ENCODE measurements at places on chromosomes 3 and 15.

- DNase-seq: no peak
These were observed 9.5 kb downstream of the SLCO3A1 start for GRCh38 chr15:91862891-91863504.

- no peak for DNase-seq
These were observed 112.3 kb downstream of the WDR76 start for GRCh38 chr15:43939070-43939469.

DNA sequence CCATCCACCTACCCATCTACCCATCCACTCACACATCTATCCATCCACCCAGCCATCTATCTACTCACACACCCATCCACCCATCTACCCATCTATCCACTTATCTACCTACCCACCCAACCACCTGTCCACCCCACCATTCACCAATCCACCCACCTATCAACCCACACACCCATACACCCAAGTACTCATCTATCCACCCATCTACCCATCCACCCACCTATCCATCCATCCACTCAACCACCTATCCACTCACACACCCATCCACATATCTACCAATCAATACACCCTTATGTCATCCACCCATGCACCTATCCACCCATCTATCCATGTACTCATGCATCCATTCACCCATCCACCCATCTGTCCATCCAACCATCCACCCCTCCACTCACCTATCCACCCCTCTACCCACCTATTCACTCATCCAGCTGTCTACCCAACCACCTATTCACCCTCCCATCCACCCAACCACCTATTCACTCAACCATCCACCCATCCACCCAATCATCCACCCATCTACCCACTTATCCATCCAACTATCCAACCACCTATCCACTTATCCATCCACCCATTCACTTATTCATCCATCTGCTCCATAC lies 109.8 kb downstream of the CHSY1 start:
- no peak for DNase-seq

DNA sequence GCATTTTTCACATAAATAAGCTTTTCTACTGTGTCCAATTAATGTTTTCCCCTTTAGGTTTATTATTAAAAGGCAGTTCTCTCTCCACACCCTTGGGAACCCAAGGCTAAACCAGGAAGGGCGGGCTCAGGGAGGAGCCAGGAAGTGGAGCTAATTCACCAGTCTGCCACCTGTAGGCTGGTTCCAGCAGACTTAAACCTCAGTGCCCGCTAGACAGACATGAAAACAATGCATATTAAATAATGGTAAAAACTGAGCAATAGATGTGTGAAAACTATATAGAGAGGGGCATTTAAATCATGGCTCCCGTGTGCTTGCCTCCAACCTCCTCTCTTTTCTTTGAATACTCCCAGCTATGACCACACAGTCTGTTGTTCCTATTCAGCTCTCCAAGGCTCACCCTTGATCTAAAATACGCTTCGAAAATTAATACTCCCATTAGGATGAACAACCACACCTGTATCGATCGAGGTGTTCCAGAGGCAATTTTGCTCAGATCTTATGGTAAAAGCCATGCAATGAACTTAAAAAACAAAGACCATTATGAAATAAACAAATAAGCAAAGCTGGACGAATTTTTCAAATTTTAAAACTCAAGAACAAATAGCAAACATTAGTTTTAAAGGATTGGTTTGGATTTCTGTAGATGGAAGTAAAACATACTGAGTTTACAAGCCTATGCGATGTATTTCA lies 253.3 kb downstream of the TJP1 start:
- no peak for DNase-seq

DNA sequence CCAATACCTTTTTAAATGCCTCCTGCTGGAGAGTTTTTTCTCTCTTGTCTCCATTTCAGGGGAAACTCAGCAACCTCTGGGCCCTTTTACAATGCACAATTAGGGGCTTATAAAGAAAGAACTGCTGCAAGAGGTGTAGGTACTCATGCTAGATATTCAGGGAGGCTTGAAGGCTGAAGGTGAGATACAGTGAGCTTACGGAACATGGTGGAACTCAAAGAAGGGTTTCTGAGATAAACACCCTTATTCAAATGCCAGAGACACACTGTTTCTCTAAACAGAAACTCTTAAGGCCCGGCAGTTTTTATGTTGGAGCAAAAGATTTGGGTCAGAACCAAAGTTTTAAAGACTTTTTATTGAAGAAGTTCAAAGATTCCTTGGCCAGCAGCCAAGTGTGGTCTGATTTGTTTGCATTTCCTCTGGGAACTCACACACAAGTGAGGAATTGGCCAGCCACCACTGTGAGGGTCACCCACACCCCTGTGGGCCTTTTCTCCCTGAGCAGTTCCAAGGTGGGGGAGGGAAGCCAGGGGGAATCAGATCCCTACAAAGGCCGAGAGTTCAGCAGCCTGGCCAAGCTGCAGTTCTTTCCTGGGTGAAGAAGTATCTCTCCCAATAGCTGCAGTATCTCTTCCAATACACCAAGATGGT lies 47.8 kb downstream of the TNFAIP8L3 start:
- DNase-seq: no peak

GRCh38 chr3:182716114-182716688 lies 77.1 kb upstream of the ATP11B start:
- DNase-seq: no peak

GRCh38 chr15:28897861-28898585 lies 12.2 kb downstream of the APBA2 start:
- no peak for DNase-seq

DNA sequence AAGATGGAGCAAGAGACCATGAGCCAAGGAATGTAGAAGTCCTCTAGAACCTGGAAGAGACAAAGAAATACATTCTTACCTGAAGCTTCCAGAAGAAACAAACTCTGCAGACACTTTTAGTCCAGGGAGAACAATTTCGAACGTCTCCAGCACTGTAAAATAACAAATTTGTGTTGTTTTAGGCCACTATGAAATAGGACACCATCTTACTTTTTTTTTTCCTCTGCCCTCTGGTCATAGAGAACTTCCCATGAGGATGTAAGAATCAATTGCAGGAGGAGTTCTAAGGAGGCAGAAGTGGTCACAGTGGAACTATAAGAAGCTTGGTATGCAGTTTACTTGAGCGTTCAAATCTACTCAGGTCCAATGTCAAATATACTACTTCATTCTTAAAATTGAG lies 1295.9 kb downstream of the ZPLD1 start:
- DNase-seq: no peak

DNA sequence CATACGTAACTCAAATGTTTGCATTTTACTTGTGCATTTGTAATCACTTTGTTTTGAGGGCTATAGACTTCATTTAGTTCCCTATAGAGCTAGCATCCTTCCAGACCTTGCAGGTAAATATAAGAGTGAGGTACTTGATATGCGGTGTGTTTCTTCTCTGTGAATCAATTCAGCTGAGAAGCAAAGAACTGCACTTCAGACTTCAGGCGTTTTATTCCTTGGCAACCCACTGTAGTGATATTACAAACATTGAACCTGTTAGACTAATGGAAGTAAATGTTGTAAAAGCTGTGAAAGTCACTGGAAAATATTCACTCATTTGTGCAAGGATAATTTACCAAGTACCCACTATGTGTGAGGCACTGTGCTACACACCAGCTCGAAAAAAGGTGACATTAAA lies 94.1 kb upstream of the CHL1 start:
- DNase-seq: no peak

DNA sequence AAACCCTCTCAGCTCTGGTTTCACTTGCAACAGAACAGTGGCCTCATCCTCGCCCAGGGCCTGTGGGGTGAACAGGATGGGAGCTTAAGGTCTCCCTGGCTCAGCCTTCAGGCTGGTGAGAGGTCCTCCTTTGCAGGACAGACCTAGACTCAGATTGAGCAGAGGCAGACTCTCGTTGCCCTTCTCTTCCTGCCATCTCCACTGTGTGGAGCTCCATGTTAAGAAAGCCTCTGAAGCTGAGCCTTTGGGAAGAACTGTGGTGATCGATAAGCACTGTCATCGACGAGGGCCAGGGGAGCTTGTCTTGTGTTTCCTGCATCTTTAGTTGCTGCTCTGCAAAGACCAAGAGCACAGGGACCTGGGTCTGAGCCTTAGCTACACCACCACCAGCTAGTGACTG lies 37.8 kb upstream of the GRIP2 start:
- no peak for DNase-seq

GRCh38 chr3:60147249-60147950 lies 1097.6 kb upstream of the CFAP20DC start:
- DNase-seq: no peak

GRCh38 chr3:148500881-148501280 lies 196.8 kb upstream of the AGTR1 start:
- DNase-seq: no peak

- DNase-seq: no peak
These were observed 758 bp upstream of the SNX33 start for GRCh38 chr15:75646944-75647364.

GRCh38 chr15:30073915-30074314 lies 8.8 kb upstream of the GOLGA8J start:
- DNase-seq: no peak

GRCh38 chr15:42121021-42121420 lies 26.7 kb upstream of the PLA2G4D start:
- DNase-seq: no peak

GRCh38 chr3:30467596-30468238 lies 138.7 kb upstream of the TGFBR2 start:
- no peak for DNase-seq

GRCh38 chr15:38374556-38374955 lies 79.4 kb upstream of the FAM98B start:
- DNase-seq: no peak

DNA sequence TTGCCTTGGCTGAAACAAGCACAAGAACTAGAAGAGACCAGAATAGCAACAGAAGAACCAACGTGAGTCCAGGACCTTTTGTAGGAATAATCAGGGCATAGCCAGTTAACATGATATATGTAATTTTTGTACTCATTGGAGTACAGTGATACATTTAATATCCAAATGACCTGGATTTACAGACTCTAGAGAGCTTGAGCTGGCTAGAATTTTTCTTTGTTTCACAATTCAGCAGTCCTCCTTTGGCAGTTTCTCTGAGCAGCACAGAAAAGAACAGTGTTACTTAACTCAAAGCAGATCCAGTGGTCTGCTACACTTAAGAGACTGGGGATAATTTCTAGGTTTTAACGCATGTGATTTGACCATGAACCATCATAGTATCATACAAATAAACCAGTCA lies 245.7 kb downstream of the ADAMTSL3 start:
- DNase-seq: no peak

DNA sequence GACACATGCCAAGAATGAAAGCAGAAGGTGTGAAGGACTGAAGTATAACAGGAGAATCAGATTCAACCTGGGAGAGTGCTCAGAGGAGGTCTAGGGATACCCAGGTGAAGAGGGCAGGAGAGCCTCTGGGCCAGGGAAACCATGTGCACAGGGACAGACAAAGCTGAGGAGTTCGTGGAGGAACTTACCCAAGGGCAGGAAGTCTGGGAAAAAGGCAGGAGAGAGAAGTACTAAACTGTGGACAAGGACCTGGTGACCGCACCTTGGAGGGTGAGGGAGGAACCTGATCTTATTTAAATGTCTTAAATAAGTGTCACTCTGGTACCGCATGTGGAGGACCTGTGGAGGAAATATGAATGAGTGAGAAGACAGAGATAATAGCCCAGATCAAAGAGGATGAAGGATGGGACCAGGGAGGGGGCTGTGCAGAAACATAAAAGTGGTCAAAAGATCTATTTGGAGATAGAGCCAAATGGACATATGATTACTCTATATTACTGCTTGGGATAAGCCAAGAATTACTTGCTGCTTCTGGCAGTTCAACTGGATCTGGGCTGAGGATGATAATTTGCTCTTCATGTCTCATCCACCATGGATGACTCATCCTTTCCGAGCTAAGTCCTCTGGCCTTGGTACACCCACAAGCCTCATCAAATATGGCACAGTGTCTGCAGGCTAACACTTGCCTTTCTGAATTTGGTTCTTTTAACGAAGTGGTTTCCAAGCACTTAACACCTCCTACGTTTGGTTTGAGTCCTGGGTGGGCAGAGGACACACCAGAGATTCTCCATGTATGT lies 116.9 kb upstream of the NMNAT3 start:
- no peak for DNase-seq
